NCI-H1105 (cell line): ENCODE measurements at places on chromosomes 6 and 20.
A peak's percentile ranks its signal among the peaks of the same experiment; 100 is the strongest.

GRCh38 chr6:129659590-129660345 lies 50.2 kb downstream of the ARHGAP18 start:
- DNase-seq: no peak

DNA sequence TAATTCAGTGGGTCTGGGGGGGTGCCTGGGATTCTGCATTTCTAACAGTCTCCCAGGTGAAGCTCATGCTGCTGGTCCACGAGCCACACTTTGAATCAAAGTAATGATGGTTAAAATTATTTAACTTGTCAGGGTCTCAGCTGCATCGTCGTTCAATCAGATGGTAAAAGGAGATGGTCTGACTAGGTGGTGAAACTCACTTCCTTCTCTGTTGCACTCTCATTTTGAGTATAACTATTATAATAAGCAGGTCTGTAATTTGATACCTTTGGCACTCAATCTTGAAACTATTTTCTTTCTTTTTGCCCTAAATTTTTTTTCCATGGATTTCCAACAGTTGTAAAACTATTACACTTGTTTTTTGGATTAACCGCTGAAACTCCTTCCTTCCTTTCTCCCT lies 292.5 kb downstream of the FARS2 start:
- DNase-seq: no peak

- no peak for DNase-seq
Observed at GRCh38 chr20:2515203-2515602, 6.5 kb upstream of the ZNF343 start.

DNA sequence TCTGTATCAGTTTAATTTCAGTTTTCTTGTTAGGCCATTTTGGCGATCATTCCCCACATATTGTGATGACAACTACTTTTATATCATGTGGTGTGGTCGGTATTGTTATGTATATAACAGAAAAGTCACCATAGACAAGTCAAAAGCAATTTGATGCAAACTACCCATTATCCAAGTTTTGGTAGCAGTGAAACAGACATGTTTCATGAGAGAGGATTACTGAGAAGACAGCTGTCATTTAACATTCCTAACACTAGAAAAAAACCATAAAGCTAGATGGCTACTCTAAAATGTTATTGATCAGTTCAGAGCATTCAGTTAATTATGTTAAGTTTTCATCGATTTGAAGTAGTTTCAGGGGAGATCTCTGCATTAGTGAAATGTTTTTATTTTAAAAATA lies 462.1 kb upstream of the SOX4 start:
- DNase-seq: no peak

DNA sequence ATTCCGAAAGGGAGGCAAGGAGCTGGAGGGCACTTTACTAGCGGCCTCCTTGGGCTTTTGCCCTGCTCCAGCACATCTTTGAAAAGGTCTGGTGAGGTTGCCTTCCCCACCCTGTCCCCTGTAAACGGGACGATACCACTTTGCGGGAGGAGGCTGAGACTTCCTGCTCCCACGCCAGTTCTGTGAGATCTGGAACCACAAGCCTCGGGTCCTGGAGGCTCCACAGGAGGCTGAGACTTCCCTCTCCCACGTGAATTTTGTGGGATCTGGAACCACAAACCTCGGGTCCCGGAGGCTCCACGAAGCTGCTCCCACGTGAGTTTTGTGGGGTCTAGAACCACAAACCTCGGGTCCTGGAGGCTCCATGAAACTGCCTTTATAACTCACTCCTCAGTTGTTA lies 209.3 kb downstream of the DLL1 start:
- DNase-seq: no peak

DNA sequence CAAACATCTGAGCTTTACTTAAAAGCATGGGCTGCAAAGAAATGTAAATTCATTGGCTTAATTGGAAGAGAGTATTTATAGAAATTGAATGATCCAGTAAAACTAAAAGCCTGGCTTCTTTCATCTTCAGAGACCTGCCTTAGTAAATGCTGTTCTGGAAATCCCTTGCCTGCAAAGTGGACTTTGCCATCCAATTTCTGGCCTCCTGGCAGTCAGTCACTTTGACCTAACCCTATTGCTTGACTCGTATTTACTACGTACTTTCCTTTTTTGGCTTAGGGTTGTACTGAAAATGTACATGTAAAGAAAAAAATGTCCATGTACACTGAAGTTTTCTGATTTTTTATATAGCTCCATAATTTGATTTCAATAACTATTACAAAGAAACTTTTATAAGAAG lies 47.1 kb downstream of the E2F3 start:
- no peak for DNase-seq

- DNase-seq: no peak
Observed at GRCh38 chr6:155152211-155153076, 111.4 kb upstream of the CLDN20 start.

DNA sequence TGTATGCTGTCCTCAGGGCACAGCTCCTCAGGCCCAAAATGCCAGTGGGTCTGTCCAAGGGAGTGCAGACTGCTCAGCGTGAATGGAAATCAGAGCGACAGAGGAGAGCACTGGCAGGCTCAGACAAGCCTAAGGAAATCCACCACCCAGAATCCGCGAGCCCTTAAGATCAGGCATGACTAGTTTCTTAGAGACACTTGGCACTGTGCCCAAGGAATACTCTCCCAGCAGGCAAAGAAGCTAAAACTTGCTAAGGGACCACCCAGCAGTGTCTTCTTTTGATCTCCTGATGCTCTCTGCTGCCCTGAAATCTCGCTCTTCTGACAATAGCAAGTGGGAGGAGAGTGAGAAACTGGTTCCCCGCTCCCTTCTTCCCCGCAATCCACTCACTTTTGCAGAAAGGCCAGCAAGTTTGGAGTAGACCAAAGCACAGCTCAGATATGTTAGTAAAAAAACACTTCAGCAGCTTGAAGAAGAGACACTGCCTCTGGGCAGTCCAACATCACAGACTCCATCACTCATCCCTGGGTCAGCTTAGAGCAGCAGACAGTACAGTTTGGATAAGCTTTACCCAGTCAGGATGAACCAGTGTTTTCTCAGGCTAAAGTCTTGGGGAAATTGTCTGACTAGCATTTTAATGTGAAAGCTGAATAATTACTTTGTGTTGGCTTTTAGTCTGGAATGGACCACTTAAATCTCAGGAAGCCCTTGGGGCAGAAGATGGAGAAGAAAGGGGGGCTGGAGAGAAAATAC lies 32.4 kb downstream of the TRAF3IP2 start:
- DNase-seq: no peak

DNA sequence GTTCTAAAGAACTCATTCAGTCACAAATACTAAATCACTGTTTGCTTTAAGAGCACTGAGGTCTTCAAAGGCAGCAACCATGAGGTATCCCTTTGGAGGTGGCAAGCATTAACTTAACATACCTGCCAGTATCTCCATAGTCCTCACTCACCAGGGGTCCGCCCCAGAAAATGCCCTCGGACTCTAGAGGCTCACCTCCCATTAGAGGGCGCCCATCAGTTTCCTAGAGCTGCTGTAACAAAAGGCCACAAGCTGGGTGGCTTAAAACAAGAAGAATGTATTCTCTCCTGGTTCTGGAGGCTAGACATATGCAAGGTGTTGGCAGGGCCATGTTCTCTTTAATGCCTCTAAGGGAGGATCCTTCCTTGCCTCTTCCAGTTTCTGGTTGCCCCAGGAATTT lies 12.0 kb upstream of the RNGTT start:
- no peak for DNase-seq

GRCh38 chr6:111973118-111973761 lies 80.7 kb upstream of the CCN6 start:
- no peak for DNase-seq

DNA sequence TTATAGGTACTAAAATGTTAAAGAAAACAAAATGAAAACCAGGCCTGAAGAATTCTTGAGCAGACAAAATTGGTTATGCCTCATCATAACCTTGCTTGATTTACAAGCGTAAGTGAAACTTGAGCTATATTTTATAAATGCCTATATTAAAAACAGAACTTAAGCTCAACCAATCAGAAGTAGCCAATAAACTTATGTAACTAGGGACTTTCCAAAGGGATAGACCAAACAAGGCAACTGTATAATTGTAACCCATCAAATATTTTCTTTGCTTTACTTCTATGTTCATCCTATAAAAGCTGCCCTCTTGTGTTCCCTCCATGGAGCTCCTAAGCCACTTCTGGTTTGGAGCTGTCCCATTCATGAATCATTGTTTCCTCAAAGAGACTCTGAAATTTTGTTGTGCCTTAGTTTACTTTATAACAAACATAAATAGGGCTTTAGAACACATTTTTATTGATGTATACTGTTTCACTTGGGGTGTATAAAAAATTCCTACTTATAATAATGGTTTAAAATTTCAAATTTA lies 101.6 kb upstream of the CARMIL1 start:
- DNase-seq: no peak

DNA sequence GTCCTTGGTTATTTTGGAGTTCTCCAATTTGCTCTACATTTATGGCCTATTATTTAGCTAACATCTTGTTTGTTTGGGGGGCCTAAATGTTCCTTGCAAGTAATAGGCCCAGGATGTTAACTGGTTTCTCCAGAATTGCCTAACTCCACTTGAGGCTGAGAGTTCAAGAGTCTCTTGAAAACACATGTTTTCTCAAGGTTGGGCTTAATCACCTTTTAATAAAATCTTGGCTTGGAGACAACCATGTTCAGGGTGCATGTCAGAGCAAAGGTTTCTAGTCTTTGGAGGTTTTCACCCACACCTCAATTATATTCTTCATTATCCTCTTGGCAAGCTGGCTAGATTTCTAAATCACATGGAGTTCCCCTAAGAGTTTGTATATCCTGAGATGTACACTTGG lies 54.2 kb downstream of the KLHL31 start:
- DNase-seq: peak; percentile 69

GRCh38 chr6:160355001-160355400 lies 6.8 kb downstream of the SLC22A3 start:
- no peak for DNase-seq

DNA sequence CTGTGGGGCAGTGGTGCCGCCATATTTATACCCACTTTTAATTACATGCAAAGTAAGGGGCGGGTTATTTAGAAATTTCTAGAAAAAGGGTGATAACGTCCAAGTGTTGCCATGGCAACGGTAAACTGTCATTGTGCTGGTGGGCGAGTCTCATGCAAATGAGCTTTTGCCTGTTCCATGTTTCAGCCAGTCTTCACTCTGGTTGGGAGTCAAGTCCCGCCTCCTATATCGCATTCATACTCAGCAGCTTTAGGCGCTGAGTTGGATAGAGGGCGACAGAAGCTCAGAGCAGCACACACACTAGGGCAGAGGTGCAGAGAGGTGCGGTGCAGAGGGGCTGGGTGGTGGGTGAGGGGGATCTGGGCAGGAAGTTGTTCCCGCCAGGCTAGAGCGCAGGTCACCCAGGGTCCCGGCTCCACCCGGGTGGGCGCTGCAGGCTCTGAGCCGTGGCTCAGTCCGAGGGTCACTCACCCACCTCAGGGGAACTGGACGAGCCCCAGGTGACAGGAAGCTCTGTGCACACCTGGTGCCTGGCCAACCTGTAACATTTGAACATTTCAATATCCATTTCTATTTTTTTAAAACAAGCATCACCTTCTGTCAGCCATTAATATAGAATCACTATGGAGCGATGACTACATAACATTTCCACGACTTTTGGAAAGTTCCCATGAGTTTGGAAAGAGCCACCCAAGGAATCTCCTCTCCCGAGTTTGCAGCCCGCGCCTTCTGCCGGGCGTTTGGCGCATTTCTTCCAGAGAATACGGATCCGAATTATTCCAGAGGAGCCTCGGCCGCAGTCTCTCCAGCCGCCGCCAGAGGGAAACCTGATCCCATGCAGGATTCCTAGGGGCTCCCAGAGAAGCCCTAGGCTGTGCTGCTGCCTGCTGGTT lies 89.1 kb upstream of the PHACTR3 start:
- peak; percentile 82 for DNase-seq

DNA sequence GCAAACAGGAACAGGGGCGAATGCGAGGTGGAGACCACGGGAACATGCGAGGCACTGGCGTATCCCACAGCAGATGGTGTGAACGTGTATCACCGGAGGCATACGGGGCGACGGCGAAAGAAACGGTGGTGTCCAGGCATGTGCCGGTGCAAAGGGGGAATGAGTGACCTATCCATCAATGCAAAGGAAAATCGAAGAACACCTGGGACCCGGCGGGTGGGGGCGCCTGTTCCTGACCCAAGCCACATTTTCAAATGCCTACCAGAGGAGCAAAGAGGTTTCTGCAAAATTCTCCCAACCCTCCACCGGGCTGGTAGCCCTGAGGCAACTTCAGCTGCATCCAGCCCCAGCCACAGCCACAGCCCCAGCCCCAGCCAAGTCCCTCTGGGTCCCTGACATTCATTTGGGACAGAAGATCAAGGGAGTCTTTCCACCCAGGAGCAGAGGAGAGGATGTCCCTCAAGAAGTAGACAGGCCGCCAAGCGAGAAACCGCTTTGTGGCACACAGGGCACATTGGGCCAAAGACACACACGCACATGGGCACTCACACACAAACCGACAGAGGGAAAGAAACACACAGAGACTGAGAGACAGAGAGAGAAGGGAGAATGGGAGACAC lies 164.0 kb upstream of the ZNF337 start:
- DNase-seq: no peak

DNA sequence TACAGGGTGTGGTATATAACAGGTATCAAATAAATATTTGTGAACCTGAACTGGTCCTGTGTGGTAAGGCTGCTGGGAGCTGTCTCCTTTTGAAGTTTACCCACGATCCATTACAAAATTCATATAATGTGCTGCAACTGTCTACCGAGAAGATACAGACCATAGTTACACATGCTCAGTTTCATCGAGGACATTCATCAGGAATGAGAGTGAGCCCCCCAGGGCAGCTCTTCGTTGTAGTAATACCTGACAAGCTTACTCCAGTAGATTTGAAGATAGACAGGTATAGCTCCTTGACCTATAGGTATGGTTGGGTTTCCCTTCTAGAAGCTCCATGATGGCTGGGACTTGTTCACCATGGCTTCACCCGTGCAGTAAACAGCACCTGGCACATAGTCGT lies 25.7 kb downstream of the ARMC2 start:
- DNase-seq: no peak

DNA sequence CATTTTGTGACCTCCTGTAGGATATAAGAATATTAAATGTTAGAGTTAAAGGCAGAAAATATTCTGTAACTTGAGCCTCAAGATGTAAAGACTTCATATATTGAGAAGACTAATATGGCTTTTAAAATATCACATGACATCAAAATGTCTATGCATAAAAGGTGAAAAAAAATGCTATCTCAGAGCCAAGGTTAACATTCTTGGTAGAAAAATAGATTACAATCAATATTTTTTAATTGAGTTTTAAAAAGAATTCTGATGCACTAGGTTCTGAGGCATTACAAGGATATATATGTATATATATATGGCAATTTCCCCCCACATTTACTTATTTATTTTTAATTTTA lies 46.2 kb upstream of the RAB23 start:
- no peak for DNase-seq

- no peak for DNase-seq
Observed at GRCh38 chr6:144141470-144141869, 8.8 kb upstream of the STX11 start.

DNA sequence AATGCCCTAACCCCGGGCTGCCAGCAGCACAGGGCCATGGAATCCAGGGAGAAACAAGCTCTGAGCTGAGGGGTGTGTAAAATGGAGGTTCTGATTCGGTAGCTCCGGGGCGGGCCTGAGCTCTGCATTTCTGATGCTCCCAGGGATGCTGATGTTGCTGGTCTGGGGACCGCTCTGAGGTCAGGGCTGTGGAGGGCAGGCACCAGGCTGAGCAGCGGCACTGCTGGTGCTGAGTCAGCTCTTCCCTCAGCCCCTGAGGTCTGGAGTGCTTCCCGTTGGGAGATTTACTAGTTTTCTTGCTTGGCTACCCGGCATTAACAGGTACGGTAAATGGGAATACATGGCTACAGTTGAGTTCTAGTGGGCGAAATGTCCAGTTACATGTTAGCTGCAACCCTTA lies 18.6 kb upstream of the CST3 start:
- no peak for DNase-seq
